RPMI8226 (cell line): ENCODE measurements at places on chromosomes 12 and 14.

- peak; percentile 19 for DNase-seq
These were observed 47.1 kb upstream of the ATXN7L3B start for GRCh38 chr12:74490390-74491064.

- no peak for DNase-seq
These were observed 92.9 kb downstream of the HMGA2 start for GRCh38 chr12:65916991-65917695.

DNA sequence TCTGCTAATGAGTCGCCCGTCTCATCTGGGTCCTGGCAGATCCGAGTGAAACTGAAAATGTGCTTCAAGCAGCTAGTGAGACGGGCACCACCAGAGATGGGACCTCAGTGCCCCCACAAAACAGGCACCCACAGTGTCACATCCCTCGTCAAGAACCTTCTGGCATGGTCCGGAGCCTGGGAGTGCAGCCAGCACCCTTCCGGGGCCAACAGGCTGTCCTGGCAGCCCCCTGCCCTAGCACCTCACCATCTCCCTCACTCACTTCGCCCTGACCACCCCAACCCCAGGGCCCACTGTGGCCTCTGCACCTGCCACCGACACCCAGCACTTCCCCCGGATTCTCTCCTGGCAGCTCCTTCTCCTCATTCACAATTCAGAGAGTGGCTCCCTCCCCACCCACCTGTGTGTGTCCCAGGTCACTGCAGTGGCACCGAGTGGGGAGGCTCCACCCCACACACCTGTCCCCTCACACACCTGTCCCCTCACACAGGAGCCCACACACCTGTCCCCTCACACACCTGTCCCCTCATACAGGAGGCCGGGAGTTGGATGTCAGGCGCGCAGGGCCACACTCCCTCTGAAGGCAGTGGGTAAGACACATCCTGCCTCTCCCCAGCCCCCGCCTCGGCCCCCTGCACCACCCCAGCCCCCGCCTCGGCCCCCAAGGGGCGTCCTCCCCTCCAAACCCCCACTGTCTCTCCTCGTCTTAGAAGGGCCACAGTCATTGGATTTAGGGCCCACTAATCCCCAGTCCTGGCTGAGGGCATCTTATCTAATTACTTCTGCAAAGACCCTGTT is 7.9 kb downstream of the GALNT9 start:
- no peak for DNase-seq

DNA sequence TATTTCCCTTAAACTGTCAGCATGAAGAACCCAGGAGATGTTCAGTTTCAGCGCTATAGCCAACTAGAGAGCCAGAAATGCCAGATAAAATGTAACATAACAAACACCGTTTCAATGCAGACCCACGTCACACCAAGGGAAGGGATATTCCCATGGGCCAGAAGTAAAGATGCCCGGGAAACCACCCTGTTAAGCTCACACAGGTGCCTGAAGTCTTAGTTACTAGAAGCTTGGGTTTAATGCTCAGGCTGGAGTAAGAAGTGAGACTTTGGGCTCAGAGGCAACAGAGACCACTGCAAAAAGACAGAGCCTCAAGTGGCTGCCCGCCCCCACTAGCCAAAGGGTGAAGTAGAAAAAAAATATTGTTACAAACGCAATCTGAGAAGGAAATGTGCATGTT is 52.3 kb downstream of the SYNE3 start:
- DNase-seq = peak; percentile 6

DNA sequence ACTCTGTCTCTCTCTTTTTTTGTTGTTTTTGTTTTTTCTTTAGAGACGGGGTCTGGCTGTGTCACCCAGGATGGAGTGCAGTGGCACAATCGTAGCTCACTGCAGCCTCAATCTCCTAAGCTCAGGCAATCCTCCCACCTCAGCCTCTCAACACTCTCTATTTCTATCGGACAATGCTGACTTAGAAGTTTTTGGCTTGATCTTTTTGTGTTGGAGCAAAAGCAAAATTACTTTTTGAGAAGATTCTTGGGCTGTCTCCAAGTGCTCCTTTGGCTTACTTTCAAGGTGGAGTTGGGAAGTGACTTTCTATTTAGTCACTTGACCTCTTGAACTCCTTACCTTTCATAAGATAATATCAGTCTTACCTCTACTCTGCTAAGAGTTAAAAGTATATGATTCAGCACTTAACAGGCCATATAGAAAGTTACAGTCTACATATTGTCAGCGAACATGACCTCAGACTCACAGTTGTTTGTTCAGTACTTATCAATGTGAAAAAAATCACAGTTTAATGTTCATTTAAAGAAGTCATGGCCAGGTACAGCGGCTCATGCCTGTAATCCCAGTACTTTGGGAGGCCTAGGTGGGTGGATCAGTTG is 15.4 kb upstream of the MIA2 start:
- peak; percentile 80 for DNase-seq

- no peak for DNase-seq
These were observed 6.8 kb downstream of the WDHD1 start for GRCh38 chr14:55019968-55020554.

GRCh38 chr12:25701290-25701689 is 148.2 kb upstream of the LMNTD1 start:
- no peak for DNase-seq

- DNase-seq = no peak
These were observed 23.7 kb downstream of the PPM1H start for GRCh38 chr12:62911286-62911685.

GRCh38 chr14:37320106-37320505 is 122.4 kb downstream of the MIPOL1 start:
- no peak for DNase-seq

GRCh38 chr12:16076557-16076956 is 165.4 kb downstream of the DERA start:
- DNase-seq = peak; percentile 42

- DNase-seq = peak; percentile 66
These were observed 30.2 kb downstream of the BBS10 start for GRCh38 chr12:76317976-76318375.

DNA sequence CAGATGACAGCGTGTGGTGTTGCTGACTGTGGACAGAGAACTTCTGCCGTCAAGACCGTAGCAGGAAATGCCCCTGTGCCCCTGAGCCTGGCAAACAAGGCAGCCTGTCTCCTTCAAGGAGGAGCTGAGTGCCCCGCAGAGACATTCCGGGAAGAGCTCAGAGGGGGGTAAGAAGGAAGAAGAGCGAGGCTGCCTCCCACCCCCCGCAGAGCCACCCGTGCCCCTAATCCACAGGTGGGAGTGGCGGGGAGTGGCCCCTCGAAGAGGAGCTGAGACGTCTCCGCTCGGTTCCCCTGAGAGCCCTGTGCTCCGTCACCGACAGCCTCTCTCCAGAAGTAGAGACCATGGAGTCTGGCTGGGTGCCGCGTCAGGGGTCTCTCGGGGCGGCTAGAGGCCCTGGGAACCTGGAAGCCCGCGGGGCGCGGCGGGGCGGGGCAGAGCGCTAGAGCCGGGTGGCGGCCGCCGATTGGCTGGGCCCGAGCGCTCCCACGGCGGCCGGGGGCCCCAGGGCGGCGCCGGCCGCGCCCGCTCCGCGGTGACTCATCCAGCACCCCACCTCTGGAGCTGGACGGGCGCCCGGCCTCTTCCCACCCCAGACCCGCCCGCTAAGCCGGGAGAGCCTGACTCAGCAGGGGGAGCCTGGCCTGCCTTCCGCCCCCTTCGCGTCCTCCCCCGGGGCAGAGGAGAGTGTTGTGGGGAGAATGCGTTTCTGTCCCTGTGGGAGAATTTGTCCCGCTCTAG is 25.2 kb upstream of the KRT78 start:
- DNase-seq = peak; percentile 93

DNA sequence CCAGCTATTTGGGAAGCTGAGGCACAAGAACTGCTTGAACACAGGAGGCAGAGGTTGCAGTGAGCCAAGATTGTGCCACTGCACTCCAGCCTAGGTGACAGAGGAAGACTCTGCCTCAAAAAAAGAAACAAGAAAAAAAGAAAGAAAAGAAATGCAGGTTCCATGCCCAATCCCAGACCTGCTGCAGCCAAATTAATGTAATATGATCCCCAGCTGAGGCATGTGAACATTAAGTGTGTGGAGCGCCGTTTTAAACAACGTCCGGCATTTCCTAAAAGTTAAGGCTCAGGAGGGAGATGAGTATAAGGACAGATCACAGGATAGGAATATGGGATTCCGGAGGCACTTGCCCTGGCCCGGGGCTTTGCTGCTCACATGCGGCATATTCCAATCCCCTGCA is 162.9 kb downstream of the KSR2 start:
- no peak for DNase-seq

DNA sequence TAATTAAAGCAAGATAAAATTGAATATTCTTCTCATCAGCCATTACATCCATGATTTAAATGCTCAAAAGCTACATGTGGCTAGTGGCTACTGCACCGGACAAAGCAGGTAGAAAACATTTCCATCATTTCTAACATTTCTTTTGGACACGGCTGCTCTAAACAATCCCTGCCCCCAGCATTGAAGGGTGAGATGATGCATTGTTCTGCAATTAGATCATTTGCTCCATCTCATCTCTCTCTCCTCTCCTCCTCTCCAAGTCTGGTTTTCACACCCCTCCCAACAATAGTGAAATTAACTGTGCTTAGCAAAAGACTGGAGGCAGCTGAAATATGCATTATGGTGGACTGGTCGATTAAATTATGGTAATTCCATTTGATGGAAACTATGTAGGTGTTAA is 288.5 kb downstream of the KSR2 start:
- DNase-seq = no peak

DNA sequence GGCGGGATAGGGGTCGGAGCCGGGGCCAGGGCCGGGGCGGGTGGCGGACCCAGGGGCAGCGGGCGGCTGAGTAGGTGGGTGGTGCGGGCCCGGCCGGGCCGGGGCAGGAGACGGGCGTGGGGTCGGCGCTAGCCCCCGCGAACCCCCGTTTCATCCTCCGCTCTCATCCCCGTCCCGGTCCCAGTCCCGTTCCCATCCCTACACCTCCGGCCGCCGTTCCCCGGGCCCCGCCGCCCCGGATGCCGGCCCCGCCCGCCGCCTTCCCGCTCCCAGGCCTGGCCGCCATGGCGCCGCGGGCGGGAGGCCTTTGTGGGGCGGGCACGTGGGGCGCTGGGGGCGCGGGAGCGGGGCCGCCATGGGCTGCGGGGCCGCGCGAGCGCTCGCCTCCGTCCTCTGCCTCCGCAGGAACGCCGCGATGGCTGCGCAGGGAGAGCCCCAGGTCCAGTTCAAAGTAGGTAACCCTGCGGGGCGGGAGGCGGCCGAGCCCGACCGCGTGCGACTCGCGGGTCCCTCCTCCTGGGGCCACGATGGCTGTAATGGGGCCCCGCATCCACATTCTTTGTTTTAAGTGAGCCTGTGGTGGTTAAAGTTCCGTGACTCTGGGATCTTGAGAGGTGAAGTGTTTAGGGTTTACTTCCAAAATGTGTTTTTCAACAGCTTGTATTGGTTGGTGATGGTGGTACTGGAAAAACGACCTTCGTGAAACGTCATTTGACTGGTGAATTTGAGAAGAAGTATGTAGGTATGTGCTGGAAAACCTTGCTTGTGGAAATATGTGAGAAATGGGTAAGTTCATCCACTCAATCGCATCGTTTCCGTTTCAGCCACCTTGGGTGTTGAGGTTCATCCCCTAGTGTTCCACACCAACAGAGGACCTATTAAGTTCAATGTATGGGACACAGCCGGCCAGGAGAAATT is 572 bp downstream of the RAN start:
- DNase-seq = peak; percentile 24

DNA sequence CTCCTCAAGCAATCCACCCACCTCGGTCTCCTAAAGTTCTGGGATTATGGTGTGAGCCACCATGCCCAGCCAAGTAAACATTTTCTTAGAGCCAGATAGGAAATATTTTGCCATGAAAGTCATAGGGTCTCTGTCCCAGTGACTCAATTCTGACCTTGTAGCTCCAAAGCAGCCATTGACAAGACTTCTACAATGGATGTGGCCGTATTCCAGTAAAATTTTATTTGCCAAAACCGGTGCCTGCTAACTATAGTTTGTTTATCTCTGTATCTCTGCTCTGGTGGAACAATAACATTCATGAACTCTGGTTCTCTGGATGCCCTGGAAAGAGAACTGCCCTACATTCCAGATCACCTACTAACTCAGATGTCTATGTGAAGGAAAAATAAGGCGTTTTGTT is 54.6 kb upstream of the USP44 start:
- no peak for DNase-seq

GRCh38 chr14:76772300-76773187 is 11.3 kb downstream of the VASH1 start:
- no peak for DNase-seq

DNA sequence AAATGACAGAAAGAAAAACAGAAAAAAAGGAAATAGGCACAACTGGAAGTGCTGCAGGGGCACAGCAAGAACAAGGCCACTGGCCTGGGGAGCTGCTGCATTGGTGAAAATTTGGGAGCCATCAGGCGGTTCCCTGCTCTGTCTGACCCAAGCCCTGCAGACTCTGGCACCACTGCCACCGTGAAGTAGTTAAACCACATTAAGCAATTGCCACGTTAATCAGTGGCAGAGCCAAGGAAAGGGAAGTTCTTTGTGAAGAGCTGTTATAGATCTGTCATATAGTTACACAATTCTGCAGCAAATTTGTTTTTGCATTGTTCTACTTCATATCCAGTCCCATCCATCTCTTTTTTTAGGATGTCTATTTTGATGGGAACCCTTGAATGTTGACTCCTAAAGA is 915.3 kb downstream of the FSCB start:
- no peak for DNase-seq

- DNase-seq = no peak
These were observed 52.5 kb downstream of the LMO3 start for GRCh38 chr12:16553457-16553856.

GRCh38 chr14:79855789-79856188 is 355.5 kb downstream of the DIO2 start:
- no peak for DNase-seq

DNA sequence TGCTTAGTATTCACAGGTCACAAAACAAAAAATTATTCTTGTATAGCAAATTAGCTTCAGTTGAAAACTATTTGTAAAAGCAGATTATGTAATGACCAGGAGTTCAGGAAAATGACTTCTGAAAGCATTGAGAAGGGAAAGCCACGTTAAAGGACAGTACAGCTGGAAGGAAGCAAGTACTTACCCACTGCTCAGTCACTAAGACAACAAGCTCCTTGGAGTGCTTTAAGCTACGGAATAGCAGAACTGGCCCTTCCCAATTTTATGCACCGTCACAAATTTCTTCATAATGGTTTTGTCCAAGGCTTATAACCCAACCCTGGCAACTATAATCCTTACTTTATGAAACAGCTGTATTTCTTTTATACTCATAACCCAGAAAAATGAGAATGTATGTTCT is 13.0 kb upstream of the SNAPC1 start:
- no peak for DNase-seq

GRCh38 chr12:91616416-91616815 is 433.8 kb upstream of the DCN start:
- DNase-seq = no peak

DNA sequence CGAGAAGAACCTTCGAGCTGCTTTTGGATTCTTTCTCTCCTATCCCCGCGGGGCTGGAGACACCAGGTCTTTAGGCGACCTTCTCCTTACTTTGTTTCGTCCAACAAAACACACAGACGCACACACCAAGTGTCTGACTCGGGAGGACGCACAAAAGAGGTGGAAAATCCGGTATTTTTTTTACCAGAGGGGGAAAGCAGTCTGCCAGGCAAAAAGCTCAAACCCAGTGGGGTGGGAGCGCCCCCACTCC is 2.1 kb downstream of the SIX4 start:
- no peak for DNase-seq

- no peak for DNase-seq
These were observed 6.5 kb downstream of the RASAL1 start for GRCh38 chr12:113128802-113129663.
